Stimulated activated CD8-positive, alpha-beta memory T cell treated with anti-CD3 and anti-CD28 coated beads, Interleukin-7, amount 100 ng/mL, for 1 hour (primary cell): ENCODE measurements at places on chromosomes 16 and 17.

DNA sequence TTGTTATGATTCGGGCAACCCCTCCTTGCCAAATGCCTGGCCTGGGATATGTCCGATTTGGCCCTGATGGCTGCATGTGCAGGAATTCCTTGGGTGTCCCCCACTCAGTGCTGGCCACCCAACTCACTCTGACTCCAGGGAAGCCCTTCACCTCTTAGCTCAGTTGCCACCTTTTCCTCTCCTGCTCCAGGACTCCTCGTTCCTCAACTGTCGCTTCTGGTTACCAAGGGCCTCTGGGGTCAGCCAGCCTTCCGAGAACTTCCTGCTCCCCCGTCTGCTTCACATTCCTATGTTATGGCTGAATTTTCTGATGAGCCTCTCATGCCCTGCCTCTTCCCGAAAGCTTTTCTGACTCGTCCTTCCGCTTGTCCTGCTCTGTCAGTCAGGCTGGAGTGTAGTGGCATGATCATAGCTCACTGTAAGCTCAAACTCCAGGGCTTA is 63.5 kb downstream of the SPACA3 start:
- no peak for DNase-seq

GRCh38 chr17:64056269-64057005 is 36.0 kb upstream of the ICAM2 start:
- DNase-seq, result no peak

DNA sequence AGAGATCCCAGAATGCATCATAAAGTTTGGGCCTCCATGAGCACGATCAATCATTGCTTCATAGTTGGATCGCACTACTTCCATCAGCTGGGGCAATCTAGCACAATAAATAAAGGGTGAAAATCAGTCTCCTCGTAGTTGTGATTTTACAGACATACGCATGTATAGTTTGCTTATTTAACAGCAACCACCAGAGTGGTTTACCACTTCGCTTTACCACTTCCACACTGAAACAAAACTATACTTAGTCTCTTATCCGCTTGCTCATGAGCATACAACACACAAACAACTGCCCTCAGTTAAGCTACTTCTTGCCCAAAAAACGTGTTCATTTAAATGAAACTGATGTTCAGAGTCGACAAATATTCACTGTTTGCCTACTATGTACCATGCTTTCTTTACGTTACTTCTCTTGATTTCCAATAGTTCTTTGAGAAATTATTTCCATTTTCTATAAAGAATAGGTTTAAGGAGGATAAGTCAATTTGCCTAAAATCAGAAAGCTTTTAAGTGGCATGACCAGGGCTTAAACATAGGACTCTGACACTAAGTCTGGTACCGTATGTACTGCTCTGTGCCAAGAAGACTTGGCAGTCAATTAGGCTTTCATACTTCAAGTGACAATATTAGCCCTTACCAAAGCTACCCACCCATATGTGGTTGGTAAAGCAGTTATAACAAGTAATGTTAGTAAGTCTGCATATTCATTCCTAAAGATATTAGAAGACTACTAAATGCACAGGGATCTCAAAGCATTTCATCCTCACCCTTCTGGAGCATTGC is 22.0 kb downstream of the SETD6 start:
- no peak for DNase-seq

- no peak for DNase-seq
Measured at GRCh38 chr16:2881783-2882649, 999 bp upstream of the FLYWCH2 start.

GRCh38 chr17:14304773-14305517 is 4.1 kb downstream of the HS3ST3B1 start:
- no peak for DNase-seq

DNA sequence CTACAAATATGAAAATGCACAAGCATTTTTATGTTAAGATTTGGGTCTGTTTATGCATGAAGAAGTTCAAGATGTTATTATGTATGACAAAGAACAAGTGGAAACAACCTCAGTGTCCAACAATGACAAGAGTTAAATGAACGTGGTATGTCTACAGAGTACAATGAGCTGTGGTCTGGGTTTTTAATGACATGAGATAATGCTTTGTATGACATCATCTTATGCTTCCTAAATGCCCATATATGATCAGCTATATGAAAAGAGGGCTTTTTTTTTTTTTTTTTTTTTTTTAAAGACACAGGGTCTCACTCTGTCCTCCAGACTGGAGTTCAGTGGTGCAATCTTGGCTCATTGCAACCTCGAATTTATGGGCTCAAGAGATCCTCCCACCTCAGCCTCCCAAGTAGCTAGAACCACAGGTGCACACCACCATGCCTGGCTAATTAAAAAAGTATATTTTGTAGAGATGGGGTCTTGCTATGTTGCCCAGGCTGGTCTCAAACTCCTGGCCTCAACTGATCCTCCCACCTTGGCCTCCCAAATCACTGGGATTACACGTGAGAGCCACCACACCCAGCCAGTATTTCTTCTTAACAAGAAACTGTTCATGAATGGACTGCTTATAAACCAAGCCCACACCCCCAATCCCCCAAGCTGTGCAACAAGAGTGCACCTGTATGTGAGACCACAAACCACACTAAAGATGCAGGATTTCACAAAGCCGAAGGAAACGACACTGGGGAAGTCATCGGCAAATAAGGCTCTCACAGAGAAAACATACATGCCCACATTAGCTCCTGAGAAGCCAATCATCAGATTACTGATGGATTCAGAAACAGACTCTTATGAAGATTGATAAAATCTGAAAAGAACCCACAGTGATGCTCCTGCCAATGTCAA is 114.5 kb downstream of the CPPED1 start:
- no peak for DNase-seq

DNA sequence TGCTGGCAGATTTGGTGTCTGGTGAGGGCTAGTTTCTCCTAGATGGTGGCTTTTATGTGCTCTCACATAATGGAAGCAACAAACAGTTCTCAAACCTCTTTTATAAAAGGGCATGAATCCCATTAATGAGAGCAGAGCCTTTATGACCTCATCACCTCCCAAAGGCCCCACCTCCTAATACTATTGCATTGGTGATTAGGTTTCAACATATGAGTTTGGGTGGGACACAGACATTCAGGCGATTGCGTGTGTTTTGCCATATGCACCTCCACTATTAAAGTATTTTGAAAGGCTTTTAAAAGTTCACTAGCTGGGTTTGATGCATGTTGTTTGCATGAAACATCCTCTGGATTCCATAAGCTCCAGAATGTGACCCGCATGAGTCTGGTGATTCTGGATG is 24.4 kb upstream of the DNAJA2 start:
- DNase-seq, result no peak

DNA sequence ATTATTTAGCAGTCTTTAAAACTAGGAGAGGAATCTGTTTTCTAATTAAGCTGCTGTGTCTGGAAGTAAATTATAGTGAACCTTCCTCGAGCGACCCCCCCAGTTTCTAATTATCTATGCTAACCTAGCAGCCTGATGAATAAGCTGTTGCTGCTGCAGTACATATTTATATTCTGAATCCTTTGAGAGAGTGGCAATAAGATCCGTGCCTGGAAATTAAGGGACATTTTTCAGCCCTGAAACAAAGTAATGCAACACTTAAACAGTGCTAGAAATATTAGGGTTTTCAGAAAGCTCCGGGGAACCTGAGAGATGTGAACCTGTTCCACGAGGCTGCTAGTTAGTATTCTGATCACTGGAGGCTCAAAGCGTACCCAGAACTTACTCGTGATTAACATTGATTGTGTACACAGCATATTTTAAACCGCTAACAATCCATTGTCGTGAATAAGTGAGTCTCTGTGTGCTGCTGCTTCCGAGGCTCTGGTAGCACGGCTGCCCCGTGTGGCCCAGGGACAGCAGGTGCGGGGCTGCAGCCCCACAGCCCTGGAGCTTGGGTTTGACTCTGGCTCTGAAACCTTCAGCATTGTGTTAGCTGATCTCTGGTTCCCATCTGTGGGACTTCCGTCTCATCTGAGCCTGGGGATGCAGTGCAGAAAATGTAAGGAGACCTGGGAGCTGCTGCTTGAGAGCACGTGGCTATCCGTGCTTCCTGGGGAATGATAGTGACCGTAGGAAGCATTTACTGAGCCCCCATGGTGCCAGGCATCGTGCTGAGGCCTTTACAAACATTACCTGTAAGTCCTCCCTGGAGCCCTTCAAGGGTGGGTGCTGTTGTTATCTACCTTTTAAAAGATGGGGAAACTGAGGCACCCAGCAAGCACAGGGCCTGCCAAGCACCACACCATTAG is 190.9 kb upstream of the CHMP6 start:
- no peak for DNase-seq

DNA sequence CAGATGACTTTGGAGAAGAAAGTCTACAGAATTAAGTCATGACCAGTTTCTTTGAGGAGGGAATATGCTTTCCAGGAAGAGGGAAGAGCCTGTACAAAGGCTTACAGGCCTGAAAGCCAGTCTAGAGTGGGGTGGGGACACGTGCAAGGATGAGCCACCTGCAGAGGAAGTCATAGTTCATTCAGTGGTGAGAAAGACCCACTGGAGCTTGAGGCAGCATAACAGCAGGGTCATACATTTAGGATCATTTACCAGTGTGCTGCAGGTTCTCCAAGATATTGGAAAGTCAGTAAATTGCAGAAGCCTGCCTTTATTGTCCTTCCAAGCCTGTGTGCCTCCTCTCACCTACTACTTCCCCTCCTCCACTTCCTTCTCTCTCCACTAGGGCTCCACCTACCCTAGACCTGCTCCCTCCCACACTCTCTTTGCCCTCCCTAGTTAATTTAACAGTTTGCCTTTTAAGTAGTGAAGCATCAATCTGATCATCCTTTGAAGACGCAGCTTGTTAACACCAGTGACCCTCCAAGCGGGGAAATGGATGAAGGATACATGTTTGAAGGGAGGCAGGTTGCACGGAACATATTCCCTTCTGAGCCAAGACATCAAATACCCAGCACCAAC is 40.2 kb downstream of the CDRT15 start:
- DNase-seq, result no peak

DNA sequence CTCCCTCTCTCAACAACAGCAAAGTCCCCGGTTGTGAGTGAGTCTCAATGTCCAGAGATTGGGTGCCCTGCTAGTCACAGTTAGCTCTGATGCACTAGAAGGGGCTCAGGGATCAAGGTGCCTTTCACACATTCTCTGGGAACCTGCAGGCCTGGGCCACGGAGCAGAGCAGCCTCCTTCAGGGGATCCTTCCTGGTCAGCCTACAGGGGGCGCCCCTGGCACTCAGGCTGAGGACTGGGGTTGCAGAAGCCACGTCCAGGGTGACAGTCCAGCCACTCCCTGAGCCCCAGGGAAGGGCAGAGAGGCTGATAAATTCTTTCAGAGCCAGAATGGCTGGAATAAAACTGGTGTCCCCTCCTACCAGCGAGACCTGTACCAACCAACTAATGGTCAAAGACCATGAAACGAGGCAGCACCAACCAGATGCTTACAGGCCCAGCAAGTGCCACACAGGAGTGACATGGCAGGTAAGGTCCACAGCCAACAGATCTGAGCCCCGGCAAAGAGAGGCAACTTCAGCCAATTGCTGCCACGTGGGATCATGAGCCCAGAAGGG is 43.5 kb downstream of the ST3GAL2 start:
- DNase-seq, result peak; percentile 41

DNA sequence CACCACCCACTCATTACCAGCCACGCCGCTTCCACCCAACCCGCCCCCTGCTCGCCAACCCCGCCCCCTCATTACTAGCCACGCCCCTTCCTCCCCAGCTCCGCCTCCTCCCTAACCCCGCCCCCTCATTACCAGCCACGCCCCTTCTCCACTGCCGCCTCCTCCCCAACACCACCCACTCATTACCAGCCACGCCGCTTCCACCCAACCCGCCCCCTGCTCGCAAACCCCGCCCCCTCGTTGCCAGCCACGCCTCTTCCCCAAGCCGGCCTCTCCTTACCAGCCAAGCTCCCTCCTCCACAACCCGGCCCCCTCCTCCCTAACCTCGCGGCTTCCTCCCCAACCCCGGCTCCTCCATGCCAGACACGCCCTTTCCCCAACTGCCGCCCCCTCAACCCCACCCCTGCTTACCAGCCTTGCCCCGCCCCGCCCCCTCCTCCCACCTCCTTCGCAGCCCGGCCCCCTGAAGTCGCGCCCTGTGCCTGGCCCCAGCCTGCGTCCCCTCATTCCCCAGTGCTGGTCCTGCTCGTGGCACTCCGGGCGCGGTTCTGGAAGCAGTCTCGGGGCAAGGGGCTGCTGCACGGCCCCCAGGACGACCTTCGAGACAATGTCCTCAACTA is 7.3 kb downstream of the SLC22A31 start:
- no peak for DNase-seq

DNA sequence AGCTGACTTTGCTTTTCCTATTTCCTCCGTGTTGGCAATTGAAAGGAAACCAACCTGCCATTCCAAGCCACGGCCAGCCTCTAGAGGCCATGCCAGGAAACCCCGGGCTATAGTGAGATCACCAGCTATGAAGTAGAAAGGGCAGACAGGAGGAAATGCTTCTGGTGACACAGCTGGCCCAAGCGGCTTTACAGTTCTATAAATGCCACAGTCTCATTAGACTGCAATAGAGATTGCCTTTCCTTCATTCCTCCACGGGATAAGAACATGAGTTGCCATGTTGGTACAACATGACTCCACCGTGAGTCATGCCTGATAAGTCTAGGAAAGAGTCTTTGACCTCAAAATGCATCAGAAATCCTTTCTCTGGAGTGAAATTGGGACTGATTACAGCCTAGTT is 384.9 kb downstream of the GRIN2A start:
- no peak for DNase-seq

- DNase-seq, result no peak
Measured at GRCh38 chr16:11084876-11085485, 140.6 kb downstream of the CLEC16A start.

- no peak for DNase-seq
Measured at GRCh38 chr17:33987162-33987561, 267.9 kb upstream of the CCL2 start.

GRCh38 chr16:82368041-82368440 is 198.0 kb upstream of the MPHOSPH6 start:
- no peak for DNase-seq

DNA sequence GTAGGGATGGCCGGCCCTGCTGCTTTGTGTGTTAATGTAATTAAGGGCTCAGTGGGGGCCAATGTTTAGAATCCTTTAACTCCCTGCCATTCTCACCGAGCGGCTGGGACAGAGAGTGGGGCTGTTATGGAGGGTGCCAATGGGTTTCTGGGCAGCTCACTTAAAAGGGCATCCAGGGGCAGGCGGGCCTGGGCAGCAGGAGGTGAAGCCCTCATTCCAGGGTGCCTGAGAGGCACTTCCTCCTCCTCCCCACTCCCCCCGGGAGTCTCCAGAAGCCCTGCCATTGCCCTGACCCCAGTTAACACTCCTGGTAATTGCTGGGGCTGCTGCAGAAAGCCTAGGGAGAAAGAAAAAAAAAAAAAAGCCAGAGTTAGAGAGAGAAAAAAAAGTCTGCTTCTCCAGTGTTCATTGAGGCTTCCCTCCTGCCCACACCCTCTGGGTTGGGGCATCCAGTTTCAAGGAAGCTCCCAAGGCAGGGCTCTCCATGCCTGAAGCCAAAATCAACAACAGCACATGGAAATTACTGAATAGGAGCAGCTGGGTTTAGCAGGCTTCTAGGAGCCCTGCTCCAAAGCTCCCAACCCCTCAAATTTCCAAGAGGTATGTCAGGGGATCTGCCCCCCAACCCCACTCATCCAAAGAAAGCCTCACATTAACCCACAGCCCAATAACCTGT is 28.0 kb downstream of the CUEDC1 start:
- DNase-seq, result no peak

GRCh38 chr17:79038545-79039135 is 14.7 kb downstream of the C1QTNF1 start:
- DNase-seq, result no peak
